ENCODE measurements at places on chromosomes 5 and 9.

DNA sequence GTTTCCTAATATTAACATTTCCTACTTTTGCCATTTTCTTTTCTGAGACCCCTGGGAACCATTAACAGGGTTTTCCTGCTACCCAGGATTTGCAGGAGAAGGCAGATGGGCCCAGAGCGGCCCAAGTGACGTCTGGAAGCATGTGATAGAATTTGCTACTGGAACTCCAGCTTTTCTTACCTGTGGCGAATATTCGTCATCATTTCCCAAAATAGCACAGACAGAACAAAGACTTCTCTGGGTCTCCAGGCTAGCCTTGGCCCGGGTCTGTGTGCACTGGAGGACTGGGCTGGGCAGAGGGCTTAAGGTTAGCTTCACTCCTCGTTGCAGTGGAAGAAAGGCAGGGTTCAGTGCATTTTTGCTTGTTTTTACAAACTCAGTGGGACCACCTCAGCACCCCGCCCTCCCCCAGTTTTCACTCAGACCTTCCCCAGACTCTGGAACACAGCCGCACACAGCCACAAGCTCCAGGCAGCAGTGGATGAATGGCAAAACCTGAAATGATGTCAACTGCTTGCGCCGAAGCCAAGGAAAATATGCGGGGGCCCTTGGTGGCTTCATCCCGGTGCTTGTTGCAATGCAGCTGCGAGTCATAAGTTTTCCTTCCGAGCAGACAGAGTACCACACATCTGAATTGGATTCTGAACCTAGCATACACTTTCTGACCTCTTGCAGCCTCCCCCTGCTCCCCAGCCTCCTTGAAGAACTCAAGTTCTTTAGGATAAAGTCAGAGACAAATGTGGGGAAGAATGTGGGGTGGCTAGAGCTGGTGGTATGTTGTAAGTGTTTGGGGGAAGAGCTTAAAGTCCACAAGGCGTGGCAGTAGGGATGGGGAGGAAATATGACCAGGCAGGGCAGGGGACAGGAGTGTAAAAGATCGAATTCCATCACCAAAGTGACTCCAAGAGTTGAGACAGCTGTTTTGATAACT is 586.0 kb downstream of the CCDC171 start:
- peak; percentile 14 for DNase-seq

DNA sequence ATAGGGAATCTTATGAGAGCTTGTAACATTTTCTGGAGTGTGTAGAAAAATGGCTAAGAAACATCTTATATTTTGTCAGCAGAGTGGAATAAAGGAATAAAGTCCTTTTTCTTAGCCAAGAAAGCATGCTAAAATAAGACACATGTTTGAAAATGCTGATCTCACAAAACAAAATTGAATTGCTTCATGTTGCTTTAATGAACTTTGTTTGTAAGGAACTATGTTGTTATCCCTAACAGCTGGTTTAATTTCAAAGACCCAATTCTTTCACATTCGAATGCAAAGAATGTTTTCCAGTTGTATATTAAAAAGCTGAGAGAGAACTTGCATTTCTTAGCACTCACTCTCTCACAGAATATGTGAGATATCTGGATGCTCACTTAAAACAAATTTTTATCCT is 107.6 kb downstream of the MUSK start:
- no peak for DNase-seq

DNA sequence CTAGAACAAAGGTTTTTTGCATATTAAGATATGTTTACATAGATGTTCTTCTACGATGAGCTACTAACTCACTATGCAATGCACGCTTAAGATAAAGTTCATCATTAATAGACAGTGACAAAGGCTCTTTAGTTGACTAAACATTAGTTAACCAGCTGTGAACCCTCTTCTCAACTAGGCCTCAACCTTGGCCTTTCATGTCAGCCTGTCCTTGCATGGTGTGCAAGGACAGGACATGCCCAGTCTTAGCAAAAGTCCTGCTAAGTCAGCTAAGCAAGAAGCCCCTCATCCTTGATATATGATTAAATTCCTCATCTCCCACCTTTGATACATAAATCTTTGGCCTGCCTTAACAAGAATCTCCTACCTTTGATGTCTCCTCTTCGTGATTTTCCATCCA is 50.9 kb downstream of the PLPP1 start:
- DNase-seq = no peak

- no peak for DNase-seq
Measured at GRCh38 chr9:74573640-74574191, 76.6 kb downstream of the RORB start.

- no peak for DNase-seq
Measured at GRCh38 chr5:116144103-116144502, 59.3 kb downstream of the COMMD10 start.

DNA sequence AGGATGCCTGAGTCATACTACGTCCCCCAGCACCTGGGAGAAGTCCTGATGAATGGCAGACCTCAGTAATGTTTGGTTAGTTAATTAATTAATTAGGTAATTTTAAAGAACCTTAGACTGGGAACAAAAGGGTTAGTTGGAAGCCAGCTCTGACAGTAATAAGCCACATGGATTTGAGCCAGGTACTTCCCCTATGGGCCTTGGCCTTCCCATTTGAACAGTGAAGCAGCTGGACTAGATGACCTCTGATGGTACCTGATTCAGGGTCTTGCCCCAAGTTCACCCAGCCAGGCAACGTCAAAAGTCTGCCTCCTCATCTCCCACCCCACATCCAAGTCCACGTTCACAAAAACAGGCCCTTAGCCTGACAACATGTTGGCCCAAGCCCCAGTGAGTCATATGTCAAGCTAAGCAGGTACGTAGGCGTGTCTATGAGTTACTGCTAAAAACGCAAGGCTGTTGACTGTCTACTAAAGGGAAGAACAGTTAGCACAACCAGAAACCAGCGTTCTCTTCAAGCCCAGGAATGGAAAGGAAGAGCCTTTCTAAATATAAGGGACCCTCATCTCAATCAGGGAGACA is 303.2 kb downstream of the ACTL7B start:
- DNase-seq = no peak

GRCh38 chr9:29209748-29210291 is 1636.5 kb upstream of the C9orf72 start:
- no peak for DNase-seq

- DNase-seq = peak; percentile 56
Measured at GRCh38 chr5:138901716-138902115, 26.6 kb upstream of the LRRTM2 start.

DNA sequence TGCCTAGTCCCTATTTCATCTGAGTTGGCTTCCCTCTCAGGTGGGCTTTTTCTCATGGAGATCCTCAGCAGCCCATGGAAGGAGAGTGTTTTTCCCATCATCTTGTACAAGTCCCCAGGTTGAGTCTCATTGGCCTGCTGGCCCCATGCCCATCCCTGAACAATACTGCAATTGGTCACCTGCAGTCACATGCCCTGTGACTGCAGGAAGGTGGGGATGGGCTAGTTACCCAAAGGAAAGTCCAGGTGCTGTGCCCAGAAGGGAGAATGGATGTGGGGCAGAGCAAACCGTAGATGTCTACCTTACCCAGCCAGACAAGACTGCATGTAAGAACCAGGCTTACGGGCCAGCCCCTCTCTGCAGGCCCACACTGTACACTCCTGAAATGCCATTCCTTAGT is 54.0 kb upstream of the SAP30L start:
- DNase-seq = no peak

DNA sequence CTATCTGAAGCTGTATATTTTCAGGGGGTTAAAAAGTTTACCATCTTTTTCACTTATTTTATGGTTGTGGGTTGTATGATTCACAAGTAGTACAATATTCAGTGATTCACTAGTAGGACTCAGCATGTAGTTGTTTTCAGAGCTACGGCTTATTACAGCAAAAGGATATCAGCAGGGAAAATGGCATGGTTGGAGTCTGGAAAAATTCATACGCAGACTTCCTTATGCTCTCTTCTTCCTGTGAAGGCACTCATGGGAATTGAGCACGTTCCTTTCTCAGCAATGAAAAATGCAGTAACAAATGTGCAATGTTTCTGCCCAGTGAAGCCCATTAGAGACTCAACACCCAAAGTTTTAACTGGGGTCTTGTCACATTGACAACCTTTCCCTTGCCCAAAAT is 250.5 kb downstream of the KCNN2 start:
- no peak for DNase-seq

DNA sequence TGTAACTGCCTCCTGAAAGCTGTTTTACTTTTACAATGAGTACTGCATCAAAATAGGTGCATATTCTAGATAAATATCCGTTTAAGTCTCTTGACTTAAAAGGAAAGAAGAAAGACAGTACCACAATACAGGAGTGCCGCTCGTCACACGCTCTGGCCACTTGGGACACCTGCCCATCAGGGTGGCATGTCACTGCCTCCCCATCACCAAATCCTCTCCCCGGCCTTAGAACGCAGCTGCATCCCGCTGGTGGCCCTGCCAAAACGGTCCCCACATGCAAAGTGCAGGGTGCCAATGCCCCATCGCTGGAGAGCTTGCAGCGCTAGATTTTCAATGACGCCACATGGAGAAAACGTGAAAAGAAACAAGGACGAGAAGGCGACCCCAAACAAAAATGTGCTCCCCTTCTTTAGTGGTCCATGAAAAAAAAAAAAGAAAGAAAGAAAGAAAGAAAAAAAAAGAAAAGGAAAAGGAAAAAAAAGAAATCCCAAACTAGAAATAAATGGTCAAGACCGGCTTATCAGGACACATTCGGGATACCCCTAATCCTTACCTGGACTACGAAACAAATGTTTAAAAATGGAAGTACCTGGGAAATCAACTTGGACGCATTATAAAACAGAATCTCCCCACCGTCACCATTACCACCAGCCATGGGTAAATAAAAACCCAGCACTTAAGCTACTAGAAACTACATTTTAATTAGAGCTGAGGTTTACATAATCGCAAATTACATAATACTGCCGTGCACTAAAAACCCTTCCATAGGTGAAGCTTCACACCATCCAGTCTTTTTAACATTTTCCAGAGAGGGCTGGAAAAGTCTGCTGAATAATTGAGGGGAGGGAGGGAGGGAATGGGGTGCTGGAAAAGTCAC is 1.0 kb downstream of the ANKH start:
- DNase-seq = peak; percentile 59

Data from Ammon's horn (tissue), 1 donor.